ENCODE measurements at places on chromosomes 1 and 21. TPM values are rescaled to one million over a fixed set of nuclear protein-coding genes. Genes with fewer than 3 reads are reported as not detected.

Gene OR10J4
- not detected for total RNA-seq

Gene RGS8
- not detected for total RNA-seq

Gene KIF21B
- 70.8 TPM for total RNA-seq

Gene CD160
- 1.7 TPM for total RNA-seq

Gene PPIAL4G
- total RNA-seq: 0.40 TPM

Gene AMPD1
- total RNA-seq: not detected

Gene DDAH1
- total RNA-seq: 0.47 TPM

DNA sequence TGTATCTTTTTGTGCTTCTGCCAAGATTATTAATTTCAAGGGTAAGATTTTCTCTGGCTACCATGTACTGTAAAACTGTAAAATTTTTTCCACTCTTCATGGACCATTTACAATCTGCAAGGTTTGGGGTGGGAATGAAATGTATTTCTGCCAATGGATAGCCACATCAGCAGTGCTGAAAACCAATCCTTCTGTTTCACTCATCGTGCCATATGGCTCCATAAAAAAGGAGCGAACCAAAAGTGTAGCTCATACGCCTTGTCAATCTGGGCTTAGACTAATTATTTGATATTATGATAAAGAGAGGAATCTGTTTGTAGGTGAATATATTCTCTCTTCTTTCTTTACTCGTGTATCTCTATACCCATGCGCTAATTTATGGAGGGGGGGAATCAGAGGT is 3.0 kb upstream of the SLC44A5 start:
- DNase-seq: no peak

DNA sequence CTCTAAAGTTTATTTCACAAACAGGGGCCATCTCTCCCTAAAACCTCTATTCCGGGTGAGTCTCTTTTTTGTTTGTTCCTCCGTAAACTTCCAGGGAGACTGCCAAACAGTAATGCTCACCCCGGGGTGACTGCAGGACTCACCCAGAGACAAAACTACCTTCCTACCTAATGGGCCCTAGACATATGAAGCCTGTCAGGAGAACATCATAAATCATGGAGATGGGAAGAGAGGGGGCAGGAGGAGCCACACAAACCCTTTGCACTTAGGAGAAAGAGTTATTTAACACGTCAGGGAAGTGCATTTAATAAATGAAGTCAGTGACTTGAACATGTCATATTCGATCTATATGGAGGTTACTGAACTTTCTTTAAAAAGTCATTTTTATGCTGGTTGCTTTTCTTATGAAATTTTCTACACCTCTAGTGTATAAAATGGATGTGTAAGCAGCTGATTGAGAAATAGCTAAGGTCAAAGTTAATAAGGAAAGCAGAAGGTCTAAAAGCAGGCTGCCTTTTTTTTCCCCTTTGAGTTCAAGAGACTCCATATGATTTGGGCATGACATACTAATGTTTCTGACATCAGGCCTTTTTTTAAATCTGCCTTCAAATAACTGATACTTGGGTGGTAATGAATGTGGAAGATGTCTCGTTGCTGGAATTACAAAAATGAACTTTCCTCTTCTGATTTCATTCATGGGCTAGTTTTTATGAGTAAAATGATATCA is 286.9 kb upstream of the USP25 start:
- no peak for DNase-seq

DNA sequence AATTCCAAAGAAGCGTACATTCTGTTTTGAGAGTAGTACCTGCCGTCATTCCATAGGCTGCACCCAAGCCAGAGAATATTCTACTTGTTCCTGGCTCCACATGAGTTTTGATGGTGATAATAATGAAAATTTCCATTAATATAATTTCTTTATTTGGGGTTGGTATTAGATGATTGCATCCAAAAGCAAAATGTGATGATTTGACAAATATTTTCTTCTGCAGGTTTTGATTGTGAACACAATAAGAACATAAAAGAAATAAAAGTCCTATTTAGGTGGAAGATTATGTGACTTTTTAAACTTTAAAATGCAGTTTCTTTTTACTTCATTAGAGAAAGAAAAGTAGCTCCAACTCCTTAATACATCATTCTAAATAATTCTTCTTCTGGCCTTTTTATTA is 284.8 kb upstream of the FMN2 start:
- no peak for DNase-seq

GRCh38 chr1:111776391-111776790 is 20.7 kb downstream of the DDX20 start:
- no peak for DNase-seq

- DNase-seq: no peak
These were observed 414.2 kb downstream of the PTPRU start for GRCh38 chr1:29650476-29650875.

DNA sequence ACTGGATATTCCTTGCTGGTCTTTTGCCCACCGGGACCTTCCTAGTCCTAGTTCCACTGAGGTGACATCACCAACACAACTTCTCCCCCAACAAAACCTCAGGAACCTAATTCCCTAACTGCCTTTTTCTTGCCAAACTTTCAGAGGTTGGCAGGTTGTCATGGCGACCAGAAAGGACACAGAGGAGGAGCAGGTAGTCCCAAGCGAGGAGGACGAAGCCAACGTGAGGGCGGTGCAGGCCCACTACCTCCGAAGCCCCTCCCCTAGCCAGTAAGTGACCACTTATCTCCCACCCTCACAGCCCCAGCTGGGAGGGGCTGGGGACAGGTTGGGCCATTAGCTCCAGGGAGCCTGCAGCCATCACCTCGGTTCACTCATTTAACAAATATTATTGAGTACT is 815 bp downstream of the STYXL2 start:
- no peak for DNase-seq

DNA sequence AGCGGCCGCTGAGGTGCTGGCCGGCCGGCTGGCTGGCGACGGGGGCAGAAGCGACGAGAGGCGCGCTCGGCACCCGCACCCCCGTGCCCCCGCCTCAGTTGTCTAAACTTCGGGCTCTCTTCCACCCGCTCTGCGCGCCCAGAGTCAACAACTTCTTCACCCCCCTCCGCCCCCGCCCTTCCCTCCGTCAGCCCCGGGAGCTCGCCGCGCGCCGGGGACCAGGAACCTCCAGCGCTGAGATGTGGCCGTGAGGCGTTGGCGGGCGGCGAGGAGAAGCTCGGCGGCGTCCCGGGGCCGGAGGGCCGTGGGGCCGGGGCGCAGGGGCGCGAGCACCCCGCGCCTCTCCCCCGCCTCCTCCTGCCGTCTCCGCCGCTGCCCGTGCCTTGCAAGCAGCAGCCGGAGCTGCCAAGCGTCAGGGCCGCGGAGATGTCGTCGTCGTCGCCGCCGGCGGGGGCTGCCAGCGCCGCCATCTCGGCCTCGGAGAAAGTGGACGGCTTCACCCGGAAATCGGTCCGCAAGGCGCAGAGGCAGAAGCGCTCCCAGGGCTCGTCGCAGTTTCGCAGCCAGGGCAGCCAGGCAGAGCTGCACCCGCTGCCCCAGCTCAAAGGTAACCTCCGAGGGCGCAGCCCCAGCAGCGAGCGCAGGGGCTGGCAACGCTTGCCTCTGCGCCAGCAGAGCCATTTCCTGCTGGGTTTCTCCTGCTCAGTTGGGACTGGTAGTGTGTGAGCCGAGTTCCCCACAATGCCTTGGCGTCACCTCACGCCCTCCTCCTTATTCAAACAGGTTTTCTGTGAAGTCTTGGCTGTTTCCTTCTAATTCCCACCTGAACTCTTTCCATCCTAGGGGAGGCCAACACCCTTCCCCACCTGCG is 710 bp downstream of the PPP2R5A start:
- DNase-seq: peak; percentile 65

Measured in T-cell (primary cell).